ENCODE measurements at places on chromosomes 4 and X. TPM values are rescaled to one million over a fixed set of nuclear protein-coding genes. Genes with fewer than 3 reads are reported as not detected.
A peak's percentile ranks its signal among the peaks of the same experiment; 100 is the strongest.

DNA sequence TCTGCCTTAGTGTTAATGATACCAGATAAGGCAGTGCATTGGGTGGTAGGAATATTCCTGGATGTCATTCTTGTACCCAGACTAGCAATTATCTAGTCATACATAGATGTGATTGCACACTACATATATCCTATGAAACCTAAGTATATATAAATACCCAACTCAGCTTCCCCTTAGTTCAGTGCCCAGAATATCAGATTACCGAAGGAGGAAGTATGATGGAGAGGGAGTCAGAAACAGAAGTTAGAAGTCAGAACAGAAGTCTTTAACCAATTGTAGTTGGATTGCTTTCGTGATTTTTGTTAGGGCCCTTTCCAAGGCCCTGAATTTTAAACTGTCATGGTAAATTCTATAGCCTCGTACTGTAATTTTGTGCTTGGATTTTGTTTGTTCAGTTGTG, 42.9 kb downstream of the MOB1B start:
- no peak for DNase-seq
- no peak overlapping the region for H3K4me3 ChIP-seq
- H3K27ac ChIP-seq = peak overlapping the region; percentile 18
- H3K36me3 ChIP-seq = no peaks in the 10 kb centered on the region

DNA sequence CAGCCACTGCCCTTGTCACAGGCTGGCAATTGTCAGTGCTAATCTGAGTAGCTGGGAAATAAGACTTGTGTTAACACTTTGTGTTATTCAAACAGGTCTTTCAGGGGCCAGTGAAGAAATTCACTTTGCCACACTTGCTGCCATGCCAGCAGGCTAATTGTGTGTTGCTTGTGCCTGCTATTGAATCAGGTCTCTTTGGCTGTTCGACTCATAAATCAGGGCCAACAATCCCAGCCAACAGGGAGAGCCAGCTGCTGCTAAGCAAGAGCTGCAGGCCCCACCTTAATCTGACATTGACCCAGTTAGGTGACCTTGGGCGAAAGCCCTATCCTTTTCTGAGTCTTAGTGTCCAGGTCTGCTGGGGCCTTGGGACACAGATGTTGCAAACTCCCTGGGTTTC, 28.1 kb upstream of the MAMLD1 start:
- H3K4me1 ChIP-seq = no peaks in the 10 kb centered on the region
- no peak overlapping the region for H3K4me3 ChIP-seq
- H3K27ac ChIP-seq = no peak overlapping the region
- no peaks in the 10 kb centered on the region for H3K36me3 ChIP-seq

The STAG2 gene
- 51.7 TPM for total RNA-seq

The HAND2 gene
- total RNA-seq = 11.2 TPM

DNA sequence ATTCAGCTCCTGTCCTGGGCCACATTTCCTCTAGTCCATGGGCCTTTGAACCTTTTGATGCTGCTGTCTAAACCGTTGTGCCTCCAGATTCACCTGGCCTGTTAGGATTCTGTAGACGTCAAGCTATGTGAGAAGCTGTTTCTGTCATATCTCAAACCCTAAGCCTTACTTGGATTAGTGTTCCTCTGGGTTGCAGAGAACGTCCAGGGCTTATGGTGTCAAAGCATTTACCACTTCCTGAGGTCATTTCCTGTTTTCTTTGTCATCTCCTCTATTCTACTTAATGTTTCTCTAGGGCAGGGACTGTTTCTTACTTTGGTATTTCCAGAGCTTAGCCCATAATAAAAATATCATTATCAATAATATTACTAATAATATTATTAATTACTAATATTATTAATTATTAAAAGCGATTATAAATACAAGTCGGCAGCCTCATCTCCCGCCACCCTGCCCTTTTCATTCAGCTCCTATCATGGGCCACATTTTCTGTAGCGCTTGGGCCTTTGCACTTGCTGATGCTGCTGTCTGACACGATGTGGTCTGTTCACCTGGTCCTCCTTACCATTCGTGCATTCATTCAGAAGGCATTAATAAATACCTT, 19.1 kb downstream of the PRIMPOL start:
- H3K4me3 ChIP-seq = no peak overlapping the region
- H3K27me3 ChIP-seq = no peaks in the 10 kb centered on the region
- no peak overlapping the region for H3K27ac ChIP-seq
- no peaks in the 10 kb centered on the region for H3K4me1 ChIP-seq

DNA sequence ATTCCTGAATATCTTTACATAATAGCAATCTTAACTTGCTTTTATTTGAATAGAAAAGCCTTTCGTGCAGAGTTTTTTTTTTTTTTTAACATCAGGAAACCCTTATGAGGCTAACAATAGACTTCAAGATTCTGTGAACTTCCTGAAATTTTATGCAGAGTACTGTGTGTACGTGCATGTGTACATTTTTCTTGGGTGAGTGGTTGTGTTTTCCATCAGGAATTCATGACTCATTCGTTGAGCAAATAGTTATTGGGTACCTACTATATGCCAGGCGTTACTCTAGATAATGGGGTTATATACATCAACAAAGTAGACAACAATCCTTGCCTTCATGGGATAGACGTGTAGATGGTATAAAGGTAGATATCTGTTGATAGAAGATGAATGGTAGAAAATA, 59.1 kb downstream of the MRPL1 start:
- DNase-seq = peak; percentile 92
- peak overlapping the region; percentile 79 for H3K27ac ChIP-seq
- peaks cover 6% of the 10 kb centered on the region for H3K36me3 ChIP-seq
- H3K4me3 ChIP-seq = no peak overlapping the region
- peaks cover 31% of the 10 kb centered on the region for H3K4me1 ChIP-seq

The SNCA gene
- not detected for total RNA-seq

The ELMOD2 gene
- 24.0 TPM for total RNA-seq

DNA sequence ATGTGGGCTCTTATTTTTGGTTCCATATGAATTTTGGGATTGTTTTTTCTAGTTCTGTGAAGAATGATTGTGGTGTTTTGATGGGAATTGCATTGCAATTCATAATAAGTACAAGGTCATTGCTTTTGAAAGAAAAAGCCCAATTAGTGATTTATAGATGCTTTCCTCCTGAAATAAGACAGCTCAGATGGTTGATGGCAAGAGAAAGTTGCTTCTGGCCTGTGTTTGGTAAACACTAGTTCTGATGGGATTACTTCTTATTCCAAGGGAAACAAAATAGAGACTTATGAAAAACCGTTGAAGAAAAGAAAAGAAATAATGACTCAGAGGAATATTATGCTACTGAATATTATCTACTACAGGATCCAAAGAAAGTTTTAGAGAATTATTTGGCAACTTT, 144.9 kb downstream of the SPANXA1 start:
- H3K27me3 ChIP-seq = no peaks in the 10 kb centered on the region
- H3K36me3 ChIP-seq = no peaks in the 10 kb centered on the region
- H3K27ac ChIP-seq = no peak overlapping the region
- DNase-seq = no peak
- no peaks in the 10 kb centered on the region for H3K4me1 ChIP-seq
- no peak overlapping the region for H3K4me3 ChIP-seq

GRCh38 chrX:105837232-105837631, 14.9 kb downstream of the NRK start:
- no peaks in the 10 kb centered on the region for H3K36me3 ChIP-seq
- no peaks in the 10 kb centered on the region for H3K27me3 ChIP-seq
- no peak overlapping the region for H3K4me3 ChIP-seq
- no peak for DNase-seq
- H3K4me1 ChIP-seq = no peaks in the 10 kb centered on the region

The ETDB gene
- total RNA-seq = not detected

The ENPEP gene
- total RNA-seq = 0.11 TPM

The SLC7A11 gene
- total RNA-seq = 67.2 TPM

- DNase-seq = no peak
- no peak overlapping the region for H3K4me3 ChIP-seq
- no peaks in the 10 kb centered on the region for H3K27me3 ChIP-seq
Observed at GRCh38 chr4:164508097-164508496, 245.8 kb upstream of the SMIM31 start.

DNA sequence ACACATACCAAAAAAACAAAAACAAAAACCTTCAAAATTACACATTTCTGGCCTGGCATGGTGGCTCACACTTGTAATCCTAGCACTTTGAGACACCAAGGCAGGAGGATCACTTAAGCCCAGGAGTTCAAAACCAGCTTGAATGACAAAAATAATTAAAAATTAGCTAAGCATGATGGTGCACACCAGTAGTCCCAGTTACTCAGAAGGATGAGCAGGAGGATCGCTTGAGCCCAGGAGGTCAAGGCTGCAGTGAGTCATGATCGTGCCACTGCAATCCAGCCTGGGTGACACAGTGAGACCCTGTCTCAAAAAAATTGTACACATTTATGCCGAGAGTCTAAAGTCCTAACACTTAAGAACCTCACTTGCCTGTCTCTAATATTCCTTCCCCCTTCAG, 18.3 kb downstream of the SLC39A8 start:
- no peak overlapping the region for H3K4me3 ChIP-seq
- H3K4me1 ChIP-seq = no peaks in the 10 kb centered on the region
- no peak for DNase-seq
- no peaks in the 10 kb centered on the region for H3K36me3 ChIP-seq
- no peaks in the 10 kb centered on the region for H3K27me3 ChIP-seq

- H3K36me3 ChIP-seq = no peaks in the 10 kb centered on the region
- H3K27ac ChIP-seq = no peak overlapping the region
- no peaks in the 10 kb centered on the region for H3K27me3 ChIP-seq
- DNase-seq = no peak
Observed at GRCh38 chr4:153204728-153205648, 745 bp downstream of the TRIM2 start.

- H3K27me3 ChIP-seq = no peaks in the 10 kb centered on the region
- peaks cover 13% of the 10 kb centered on the region for H3K4me1 ChIP-seq
- H3K27ac ChIP-seq = peak overlapping the region; percentile 97
- no peaks in the 10 kb centered on the region for H3K36me3 ChIP-seq
- H3K4me3 ChIP-seq = peak overlapping the region; percentile 93
Observed at GRCh38 chrX:135345107-135345589, 35.9 kb downstream of the ETDC start.

- no peaks in the 10 kb centered on the region for H3K4me1 ChIP-seq
- no peak overlapping the region for H3K4me3 ChIP-seq
- no peaks in the 10 kb centered on the region for H3K36me3 ChIP-seq
- DNase-seq = no peak
Observed at GRCh38 chr4:158395889-158396288, 125.8 kb upstream of the RXFP1 start.

GRCh38 chr4:182929296-182929695, 12.1 kb upstream of the DCTD start:
- no peak overlapping the region for H3K4me3 ChIP-seq
- H3K36me3 ChIP-seq = no peaks in the 10 kb centered on the region
- no peaks in the 10 kb centered on the region for H3K27me3 ChIP-seq

DNA sequence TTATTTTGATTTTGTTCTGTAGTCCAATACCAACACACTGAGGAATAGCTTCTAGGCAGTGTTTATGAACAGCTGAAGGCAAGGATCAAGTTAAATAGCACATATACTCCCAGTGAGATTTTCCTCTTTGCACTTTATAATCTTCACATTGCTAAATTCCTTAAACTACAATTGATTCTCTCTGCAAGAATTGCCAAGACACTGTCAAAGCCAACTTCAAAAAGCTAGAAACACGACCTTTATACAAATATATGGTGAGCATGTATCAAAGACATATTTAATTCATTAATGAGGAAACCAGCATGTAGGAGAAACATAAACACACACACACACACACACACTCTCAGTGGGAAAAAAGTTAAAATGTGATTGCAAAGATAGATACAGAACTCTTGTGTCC, 86.4 kb upstream of the FAM9C start:
- H3K4me1 ChIP-seq = peaks cover 15% of the 10 kb centered on the region
- no peaks in the 10 kb centered on the region for H3K27me3 ChIP-seq
- H3K4me3 ChIP-seq = no peak overlapping the region
- DNase-seq = no peak
- H3K36me3 ChIP-seq = no peaks in the 10 kb centered on the region
- H3K27ac ChIP-seq = no peak overlapping the region

- no peaks in the 10 kb centered on the region for H3K36me3 ChIP-seq
- H3K27ac ChIP-seq = no peak overlapping the region
- no peaks in the 10 kb centered on the region for H3K27me3 ChIP-seq
- DNase-seq = no peak
- H3K4me3 ChIP-seq = no peak overlapping the region
- no peaks in the 10 kb centered on the region for H3K4me1 ChIP-seq
Observed at GRCh38 chr4:91984466-91984865, 319.3 kb upstream of the GRID2 start.

The CCDC149 gene
- total RNA-seq = 5.8 TPM

GRCh38 chrX:2351321-2351720, 149.5 kb downstream of the DHRSX start:
- peaks cover 14% of the 10 kb centered on the region for H3K4me1 ChIP-seq
- peak; percentile 84 for DNase-seq
- H3K27me3 ChIP-seq = no peaks in the 10 kb centered on the region
- peak overlapping the region; percentile 68 for H3K27ac ChIP-seq

- H3K27me3 ChIP-seq = no peaks in the 10 kb centered on the region
- H3K4me3 ChIP-seq = no peak overlapping the region
- H3K27ac ChIP-seq = no peak overlapping the region
- H3K36me3 ChIP-seq = no peaks in the 10 kb centered on the region
- DNase-seq = no peak
- no peaks in the 10 kb centered on the region for H3K4me1 ChIP-seq
Observed at GRCh38 chrX:120302434-120302833, 8.8 kb downstream of the TMEM255A start.

- no peaks in the 10 kb centered on the region for H3K36me3 ChIP-seq
- H3K27ac ChIP-seq = no peak overlapping the region
- peaks cover 28% of the 10 kb centered on the region for H3K4me1 ChIP-seq
- peak; percentile 65 for DNase-seq
Observed at GRCh38 chr4:141807103-141807891, 170.9 kb downstream of the IL15 start.

The SPANXB1 gene
- total RNA-seq = not detected

DNA sequence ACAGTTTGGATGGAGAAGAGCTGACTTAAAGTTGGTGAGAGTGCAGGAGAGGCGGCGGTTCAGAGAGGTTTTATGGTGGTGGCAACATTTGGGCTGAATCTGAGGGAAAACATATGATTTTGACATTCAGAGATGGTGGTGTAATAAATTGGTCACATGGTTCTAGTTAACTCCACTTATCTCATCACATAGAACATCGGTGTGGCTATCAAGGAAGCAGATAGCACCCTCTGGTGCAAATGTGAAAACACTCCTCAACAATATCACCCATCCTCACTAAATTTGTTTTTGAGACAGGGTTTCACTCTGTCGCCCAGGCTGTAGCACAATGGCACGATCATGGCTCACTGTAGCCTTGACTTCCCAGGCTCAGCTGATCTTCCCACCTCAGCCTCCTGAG, 28.8 kb downstream of the SUPT20HL2 start:
- H3K4me3 ChIP-seq = no peak overlapping the region
- H3K27me3 ChIP-seq = no peaks in the 10 kb centered on the region
- H3K27ac ChIP-seq = no peak overlapping the region
- H3K4me1 ChIP-seq = peaks cover 13% of the 10 kb centered on the region
- H3K36me3 ChIP-seq = no peaks in the 10 kb centered on the region

The FAM53A gene
- 15.3 TPM for total RNA-seq

DNA sequence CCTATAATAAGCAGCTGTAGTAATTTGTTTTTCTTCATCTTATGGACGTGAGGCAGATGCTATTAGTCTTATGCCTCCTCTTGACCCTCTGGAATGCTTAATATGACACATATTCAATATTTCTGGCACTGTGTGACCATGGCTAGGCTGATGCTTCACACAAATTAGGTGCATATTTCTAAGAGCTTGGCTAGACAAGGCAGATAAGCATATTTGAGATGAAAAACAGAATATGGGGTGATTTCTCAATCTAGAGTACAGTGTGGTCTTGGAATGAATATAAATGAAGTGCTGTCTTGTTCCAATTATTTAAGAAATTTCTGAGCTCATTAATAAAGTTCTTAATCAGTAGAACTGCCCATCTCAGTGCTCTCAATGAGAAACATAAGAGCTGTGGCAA, 156.2 kb downstream of the NPNT start:
- H3K4me3 ChIP-seq = no peak overlapping the region
- no peak for DNase-seq
- no peaks in the 10 kb centered on the region for H3K36me3 ChIP-seq
- H3K27me3 ChIP-seq = no peaks in the 10 kb centered on the region
- H3K27ac ChIP-seq = no peak overlapping the region
- no peaks in the 10 kb centered on the region for H3K4me1 ChIP-seq

All from GM23248 (cell line).